ENCODE measurements at places on chromosomes 16 and 17.

- DNase-seq = no peak
Measured at GRCh38 chr16:60073376-60073775, 1339.3 kb upstream of the GOT2 start.

GRCh38 chr16:89785523-89786155 is 30.8 kb downstream of the FANCA start:
- peak; percentile 28 for DNase-seq

- no peak for DNase-seq
Measured at GRCh38 chr16:77043076-77043475, 147.9 kb upstream of the MON1B start.

GRCh38 chr17:30547778-30548573 is 70.8 kb downstream of the GOSR1 start:
- DNase-seq = no peak

DNA sequence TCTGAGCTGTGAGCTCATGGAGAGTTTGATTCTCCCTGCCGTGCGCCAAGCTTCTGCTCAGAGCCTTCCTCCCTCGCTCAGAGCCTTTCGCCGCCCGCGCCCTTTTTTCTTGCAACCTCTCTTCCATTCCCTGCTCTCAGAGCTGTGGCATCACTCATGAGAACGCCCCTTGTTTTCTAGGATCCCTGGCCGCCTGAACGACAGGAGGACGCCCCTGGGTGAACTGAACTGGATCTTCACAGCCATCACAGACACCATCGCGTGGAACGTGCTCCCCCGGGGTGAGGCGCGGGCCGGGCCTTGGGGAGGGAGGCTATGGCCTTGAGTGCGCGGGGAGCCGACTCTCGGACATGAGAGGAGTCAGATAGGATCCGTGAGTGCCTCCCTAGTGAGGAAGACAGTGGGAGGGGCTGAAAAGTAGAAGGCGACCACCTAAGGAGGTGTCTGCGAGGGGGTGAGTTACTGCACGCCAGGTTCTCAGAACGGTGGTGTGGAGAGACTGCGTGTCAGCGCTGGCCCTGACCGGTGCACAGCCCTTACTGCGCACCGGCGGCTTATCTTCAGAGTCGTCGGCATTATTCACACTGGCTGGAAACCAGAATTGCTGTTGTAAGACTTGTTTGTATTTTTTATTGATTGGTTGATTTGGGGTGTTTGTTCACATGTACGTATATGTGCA is 169.5 kb upstream of the CHMP6 start:
- DNase-seq = no peak

DNA sequence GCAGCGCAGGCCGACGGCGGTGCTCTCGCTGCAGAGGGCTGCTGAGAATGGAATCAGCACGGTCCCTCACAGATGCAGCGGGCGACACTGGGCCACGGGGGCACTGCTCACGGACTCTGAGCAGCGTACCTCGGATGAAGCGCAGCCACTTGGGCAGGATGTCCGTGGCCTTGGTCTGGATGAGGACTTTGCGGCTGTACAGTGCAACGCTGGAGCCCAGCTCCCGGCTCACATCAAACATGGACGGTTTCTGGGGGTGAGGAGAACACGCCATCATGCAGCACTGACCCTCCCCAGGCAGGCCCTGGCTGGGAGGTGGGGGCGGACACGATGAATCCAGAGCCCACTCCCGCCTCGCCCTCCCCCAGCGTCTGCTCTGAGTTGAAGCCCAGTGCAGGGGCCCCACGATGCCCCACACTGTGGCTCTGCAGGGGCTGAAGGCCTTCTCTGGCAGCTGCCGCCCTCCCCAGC is 18.1 kb downstream of the DNASE1 start:
- DNase-seq = no peak
